ENCODE measurements at places on chromosomes 4 and X.
A peak's percentile ranks its signal among the peaks of the same experiment; 100 is the strongest.

DNA sequence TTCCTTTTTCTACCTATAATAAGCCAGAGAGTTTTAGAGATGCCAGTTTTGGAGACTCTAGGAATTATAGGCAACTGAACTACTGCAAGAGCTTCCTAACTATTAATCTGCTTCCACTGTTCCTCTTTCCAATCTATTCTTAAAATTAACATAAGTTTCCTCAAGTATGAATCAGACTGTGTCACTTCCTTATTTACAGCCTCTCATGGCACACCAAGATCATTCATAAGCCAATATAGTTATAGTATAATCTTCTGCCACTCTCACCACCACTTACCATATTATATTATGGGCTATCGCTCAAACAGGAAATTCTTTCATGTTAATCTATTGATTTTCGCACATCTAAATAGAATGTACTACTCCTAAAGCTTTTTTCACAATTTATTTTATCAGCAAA, 383.5 kb downstream of the STPG2 start:
- no peak for DNase-seq

DNA sequence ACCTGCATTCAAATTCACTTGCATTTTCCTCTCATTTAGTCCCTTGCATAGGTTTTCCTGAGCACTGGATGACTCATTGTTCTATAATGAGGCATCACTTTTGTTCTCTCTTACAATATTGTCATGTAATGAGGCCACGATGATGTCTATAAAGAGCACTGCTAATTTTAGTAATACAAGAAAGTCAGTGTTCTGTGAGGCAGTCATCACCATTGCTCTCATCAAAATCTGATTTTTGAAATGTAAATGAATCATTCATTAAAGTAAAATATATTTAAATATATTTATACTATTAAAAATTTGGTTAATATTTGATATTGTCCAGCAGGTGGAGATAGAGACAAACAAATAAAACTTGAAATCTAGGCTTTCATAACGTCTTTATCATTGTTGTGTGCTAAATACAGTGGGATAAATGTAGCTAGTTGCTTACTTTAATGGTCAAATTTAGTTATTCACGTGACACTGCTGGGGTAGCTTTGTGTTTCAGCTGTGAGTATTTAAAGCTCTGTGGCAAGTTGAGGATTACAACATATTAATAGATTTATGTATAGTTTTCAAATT, 15.4 kb downstream of the HMGB2 start:
- peak; percentile 47 for DNase-seq

DNA sequence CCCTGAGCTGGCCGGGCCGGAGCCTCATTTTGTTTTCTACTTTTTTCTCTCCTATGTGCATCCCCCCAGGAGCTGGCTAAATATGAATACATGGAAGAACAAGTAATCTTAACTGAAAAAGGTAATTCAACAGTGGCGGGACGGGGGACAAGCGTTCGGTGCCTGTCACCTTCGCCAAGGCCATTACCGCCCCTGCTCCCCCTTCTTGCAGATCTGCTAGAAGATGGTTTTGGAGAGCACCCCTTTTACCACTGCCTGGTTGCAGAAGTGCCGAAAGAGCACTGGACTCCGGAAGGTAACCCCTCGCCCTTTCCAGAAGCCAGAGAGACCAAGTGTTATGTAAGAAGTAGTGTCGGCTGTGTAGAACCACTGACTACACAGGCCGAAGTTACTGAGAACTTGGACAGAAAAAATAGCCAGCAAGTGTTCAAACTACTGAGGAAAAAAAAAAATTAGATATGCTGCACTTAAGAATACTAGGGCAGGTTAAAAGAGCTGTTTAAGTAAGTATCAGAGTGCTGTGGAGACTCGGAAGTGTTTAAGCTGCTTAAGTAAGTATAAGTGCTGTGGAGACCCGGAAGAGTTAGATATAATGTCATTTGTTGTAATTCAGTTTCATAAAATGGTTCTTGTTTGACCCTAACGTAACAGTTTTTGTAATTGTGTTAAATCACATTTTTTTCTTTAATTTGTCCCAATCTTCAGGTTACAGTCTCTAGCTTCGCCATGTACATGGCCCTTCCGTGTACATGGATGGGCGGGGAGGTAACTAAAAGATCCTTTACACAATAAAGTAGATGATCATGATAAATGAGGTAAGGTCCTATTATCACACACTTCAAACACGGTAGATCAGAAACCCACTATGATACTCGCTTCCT, 856 bp downstream of the SAT1 start:
- DNase-seq, result no peak

DNA sequence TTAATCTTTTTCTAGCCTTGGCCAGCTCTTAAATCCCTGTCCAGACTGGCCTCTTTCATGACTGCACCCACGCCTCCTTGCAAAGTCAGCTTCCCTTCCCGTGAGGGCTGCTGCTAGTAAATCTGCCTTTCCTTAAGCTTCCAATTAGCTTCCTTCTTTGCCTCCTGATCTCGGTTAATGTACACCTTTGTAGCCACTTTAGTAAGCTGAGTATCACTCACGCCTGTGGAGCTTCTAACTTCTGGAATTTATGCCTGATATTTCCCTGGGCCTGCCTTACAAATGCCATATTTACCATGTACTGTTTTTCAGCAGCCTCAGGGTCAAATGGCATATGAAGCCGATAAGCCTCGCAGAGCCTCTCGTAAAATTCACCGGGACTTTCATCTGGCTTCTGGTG, 5.1 kb upstream of the UGT8 start:
- no peak for DNase-seq

- no peak for DNase-seq
Measured at GRCh38 chr4:100049872-100050271, 99.8 kb upstream of the H2AZ1 start.

DNA sequence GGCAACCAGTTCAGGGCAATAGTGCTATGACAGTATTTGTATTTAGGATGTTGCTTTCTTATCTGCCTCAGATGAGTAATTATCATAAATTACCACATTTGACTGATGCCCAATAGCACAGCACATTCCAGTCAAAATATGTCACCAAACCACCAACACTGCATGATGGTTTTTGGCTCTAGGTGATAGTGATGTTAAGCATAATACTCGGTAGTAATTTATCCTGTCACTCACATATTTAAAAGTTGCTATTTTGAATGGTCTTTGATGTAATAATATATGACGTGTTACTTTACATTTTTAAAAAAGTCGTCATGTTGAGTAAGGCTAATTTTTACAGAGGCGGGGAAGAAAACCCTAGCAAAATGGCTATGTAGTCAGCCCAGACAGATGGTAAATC, 42.5 kb downstream of the UNC5C start:
- no peak for DNase-seq

- DNase-seq, result no peak
Measured at GRCh38 chr4:105619188-105619931, 66.9 kb downstream of the ARHGEF38 start.

GRCh38 chrX:39967348-39967747, 130.4 kb downstream of the BCOR start:
- no peak for DNase-seq

DNA sequence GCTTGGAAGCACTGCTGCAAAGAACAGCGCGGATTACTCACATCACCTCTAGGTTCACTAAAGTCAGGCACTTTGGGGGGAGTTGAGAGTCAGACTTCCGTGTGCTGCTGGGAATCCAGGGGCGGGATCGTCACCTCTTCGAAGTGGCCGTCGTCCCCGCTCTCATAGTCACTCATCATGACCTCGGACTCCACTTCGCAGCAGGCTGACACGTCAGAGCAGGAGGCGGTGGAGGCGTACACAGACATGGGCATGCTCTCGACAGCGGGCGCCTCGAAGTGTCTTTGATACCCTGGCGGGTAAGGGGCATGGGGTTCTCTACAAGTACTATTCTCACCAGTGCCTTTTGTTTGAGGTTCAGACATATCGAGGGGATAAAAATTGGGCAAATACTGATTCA, 33.1 kb upstream of the MTNR1A start:
- DNase-seq, result no peak

DNA sequence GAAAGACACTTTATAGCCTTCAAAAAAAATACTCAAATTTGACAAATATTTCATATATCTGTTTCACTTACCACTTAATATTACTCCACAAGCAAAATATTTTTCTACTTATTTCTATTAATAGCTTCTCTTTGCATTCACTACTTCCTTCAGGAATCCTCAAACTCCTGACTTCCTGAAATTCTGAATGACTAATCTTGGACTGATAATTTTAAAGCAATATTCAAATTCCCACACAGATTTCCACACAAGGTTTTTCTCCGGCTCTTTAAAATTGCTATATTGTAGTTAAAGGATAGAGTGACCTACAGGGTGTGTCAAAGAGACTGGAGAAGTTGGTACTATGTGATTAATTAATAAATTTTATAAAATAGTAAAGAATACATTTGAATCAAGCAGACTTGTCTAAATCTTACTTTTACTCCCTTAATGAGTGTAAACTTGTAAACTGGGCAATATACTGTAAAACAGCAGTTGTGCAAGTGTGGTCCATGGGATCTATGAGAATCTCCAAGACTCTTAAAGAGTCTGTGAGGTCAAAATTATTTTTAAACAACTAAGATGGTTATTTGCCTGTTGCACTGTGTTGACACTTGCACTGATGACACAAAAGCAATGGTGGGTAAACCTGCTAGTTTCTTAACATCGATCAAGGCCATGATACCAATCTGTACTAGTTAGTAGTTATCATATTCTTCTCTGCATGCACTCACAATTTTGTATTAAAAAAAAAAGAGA, 44.5 kb downstream of the ANKRD17 start:
- peak; percentile 40 for DNase-seq

DNA sequence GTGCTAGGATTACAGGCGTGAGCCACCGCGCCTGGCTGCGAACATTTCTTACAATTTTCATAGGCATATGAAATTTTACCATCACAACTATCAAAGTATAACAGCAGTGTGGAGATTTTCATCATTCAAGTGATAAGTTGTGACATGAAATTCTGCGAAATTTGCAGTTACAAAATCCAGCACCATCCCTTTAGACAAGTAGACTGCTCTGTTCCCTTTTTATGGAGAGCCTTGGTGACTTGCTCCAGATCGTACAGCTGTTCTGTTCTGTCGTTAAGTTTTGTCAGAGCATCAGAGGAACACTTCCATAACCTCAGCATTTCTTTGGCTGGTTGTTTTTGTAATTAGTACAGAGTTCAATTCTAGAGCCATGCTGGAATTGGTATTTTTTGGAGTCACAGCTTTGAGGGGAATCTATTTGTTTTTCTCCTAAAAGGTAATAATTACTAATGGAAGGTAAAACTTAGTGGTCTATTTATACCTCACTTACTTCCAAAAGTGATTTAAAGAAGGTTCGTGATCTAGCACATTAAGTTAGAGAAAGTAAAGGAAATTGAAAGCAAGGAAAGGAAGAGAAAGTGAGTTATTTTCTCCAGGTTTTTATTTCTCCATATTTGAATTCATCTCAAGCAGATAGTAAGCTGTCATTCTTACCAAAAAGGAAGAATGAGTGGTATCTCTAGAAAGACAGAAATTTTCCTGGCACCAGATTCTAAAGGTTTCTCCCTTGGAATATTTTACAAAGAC, 22.1 kb downstream of the ZRSR2 start:
- no peak for DNase-seq

DNA sequence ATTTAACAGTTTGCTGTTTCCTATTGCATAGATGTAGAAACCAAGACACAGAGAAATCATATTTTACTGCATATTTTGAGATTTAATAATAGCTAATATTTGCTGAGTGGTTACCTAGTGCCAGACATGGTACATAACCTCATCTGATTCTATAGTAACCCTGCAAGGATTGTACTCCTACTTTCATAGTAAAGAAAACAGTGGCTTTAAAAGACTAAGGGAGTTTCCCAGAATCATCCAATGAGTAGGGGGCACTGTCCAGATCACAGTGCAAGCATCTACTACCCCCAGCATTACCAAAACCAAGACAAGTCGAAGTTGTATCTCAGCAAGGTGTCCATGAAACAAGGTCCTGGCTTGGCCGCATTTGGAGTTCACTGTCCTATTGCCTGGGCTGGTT, 224.5 kb upstream of the TENM3 start:
- DNase-seq, result no peak

- no peak for DNase-seq
Measured at GRCh38 chrX:130247996-130248395, 20.7 kb downstream of the ZNF280C start.

DNA sequence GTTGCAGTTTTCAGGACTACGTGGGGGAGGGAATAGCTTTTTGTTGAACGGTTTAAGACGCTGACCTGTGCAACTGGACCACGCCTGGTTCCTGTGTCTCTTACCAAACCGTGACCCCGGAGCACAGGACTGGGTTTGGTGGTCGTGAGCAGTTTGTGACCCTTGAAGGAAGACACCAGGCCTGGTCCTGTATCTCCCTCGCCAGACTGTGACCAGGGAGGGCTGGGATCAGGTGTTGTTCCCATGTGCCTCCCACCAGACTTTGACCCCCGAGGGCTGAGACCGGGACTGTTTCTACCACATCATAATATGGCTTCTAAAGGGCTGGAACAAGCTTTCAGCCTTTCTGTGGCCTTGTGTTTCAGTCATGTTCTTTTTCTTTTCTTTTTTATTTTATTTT, 683 bp downstream of the EBP start:
- no peak for DNase-seq

DNA sequence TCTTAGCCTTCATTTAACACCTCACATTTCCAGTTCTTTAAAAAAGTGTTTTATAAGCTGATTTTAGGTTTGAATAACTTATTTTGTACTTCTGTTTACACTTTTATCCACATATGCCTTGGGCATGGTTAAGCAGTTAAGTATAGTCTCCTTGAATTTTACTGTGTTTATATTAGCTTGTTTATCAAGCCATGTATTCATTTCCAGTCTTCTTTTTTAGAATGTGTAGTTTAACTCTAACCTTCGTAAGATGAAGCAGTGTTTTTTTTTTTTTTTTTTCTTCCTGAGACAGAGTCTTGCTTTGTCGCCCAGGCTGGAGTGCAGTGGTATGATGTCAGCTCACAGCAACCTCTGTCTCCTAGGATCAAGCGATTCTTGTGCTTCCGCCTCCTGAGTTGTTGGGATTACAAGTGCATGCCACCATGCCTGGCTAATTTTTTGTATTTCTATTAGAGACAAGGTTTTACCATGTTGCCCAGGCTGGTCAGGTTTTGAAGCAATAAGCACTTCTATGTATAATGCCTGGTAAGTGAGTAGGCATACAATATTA, 42.5 kb downstream of the BMP2K start:
- DNase-seq, result no peak

- DNase-seq, result no peak
Measured at GRCh38 chr4:130099105-130099504, 1003.2 kb downstream of the C4orf33 start.

DNA sequence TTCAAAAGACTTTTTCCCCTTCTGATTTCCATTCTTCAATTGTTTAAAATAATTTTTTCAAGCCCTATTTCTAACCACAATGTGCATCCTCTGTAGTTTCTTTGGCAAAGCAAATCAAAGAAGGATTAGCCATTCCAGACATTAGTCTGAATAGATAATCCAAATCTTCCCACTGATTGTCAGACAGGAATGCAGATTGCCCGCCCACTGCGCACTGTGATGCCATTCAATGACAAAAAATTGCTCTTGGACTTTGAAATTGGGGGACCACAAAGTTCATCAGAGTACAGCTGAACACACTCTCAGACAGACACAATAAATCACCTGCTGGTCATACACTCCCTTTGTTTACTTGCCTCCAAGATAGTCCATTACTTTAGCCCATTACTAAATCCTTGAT, 216.5 kb upstream of the DKK2 start:
- no peak for DNase-seq
